Stimulated activated CD4-positive, alpha-beta T cell treated with anti-CD3 and anti-CD28 coated beads, Interleukin-12 subunit alpha, Interleukin-12 subunit beta, amount 100 ng/mL, for 24 hours (primary cell): ENCODE measurements at places on chromosomes 5 and 9.

DNA sequence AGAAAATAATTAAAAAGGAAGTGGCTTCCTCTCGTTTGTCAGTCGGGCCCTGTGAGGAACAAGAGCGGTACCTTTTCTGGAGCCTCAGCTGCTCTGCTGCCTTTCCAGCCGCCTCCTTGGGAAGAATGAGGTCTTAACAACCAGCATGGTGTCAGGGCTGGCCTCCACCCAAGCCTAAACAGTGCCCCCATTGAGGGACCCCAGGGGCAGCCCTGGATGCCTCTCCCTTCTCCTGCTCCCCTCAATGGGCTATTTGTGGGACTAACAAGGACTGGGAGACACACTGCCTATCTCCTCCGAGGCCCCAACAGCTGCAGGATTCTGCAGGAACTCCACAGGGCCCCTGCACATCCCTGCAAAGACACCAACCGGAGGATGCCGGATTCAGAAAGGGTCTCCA is 155.4 kb upstream of the MAP3K1 start:
- no peak for DNase-seq

DNA sequence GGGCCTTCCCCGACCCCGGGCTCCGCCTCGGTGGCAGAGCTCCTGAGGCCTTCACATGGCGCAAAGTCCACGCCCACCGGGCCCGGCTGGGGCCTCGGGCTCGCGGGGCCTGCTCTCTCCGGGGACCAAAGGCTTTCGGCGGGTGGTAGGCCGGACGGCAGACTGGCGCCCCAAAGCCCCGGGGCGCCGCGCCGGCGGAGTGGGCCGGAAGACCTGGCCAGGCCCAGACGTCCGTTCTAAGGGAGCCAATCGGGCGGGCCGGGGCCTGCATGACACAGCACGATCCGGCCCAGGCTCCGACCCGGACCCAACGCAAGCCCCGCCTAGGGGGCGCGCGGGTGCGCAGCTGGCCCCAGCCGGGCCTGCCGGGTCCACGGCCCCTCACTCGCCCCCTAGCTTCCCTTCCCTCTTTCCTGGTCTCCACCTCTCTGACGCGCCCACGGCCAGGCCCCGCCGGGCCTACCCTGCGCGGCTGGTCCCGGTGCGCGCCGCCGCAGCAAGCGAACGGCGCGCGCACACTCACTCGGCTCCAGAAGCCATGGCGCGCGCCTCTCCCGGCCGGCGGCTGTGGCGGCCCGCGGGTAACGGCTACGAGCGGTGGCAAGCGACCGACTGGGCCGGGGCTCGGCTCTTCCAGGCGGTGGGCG is 488 bp downstream of the VCP start:
- peak; percentile 63 for DNase-seq

GRCh38 chr5:54753034-54753433 is 232.4 kb downstream of the ESM1 start:
- no peak for DNase-seq

DNA sequence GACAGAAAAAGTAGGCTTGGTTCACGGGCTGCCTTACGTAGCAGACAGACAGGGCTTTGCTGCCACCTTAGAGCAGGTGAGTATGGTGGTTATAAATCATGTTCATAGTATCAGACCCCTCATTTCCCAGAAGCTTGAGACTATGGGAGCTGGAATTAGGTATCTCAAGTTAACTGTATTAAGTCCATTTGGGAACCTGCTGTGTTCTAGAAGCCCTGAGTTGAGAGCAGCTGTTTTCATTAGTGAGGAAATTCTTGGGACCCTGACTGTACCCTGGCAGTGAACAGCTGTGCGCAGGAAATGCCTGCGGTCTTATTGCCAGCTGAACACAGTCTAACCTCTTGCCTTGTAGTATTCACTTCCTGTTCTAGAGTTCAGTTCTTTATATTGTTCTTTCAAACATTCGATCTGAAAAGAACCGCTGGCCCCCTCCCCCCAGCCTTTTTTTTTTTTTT is 29.8 kb downstream of the UGCG start:
- peak; percentile 19 for DNase-seq

- peak; percentile 11 for DNase-seq
Measured at GRCh38 chr9:89919171-89919681, 314.4 kb downstream of the GADD45G start.

DNA sequence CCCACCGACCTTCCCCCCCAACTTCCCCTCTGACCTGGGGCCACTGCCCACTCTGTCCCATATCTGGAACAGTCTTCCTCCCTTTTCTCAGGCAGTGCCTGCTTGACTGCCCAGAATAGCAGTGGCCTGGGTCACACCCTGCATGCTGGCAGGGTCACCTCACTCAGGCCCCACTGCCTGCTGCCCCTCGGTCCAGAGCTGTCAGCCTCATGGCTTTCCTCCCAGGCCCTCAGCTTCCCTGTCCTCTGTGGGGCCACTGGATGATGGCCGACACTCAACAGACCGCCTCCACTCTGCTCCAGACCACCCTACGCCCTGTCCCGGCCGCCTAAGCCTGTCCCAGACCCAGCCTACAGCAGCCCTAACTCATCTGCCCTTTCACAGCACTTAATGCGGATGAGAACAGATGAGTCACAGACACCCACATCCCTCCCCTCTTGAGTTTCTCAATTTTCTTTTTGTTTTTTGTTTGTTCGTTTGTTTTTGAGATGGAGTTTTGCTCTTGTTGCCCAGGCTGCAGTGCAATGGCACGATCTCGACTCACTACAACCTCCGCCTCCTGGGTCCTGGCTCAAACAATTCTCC is 5.9 kb downstream of the PNPLA7 start:
- no peak for DNase-seq

DNA sequence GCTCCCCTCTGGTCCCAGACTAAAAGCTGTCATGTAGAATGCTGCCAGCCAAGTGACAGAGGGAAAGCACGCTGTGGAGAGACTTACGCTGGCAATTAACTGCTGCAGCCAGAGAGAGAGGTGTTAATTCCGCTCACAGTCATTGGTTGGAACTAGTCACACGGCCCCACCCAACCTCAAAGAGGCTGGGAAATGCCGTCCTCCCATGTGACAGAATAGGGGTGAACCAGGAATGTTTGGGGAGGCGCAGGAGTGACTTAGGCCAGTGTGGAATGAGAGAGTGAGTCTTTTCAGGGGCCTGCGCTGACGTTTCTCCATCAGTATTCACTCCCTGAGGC is 87.6 kb downstream of the AMBP start:
- DNase-seq: no peak

GRCh38 chr5:42591015-42591414 is 165.6 kb upstream of the CCDC152 start:
- no peak for DNase-seq

DNA sequence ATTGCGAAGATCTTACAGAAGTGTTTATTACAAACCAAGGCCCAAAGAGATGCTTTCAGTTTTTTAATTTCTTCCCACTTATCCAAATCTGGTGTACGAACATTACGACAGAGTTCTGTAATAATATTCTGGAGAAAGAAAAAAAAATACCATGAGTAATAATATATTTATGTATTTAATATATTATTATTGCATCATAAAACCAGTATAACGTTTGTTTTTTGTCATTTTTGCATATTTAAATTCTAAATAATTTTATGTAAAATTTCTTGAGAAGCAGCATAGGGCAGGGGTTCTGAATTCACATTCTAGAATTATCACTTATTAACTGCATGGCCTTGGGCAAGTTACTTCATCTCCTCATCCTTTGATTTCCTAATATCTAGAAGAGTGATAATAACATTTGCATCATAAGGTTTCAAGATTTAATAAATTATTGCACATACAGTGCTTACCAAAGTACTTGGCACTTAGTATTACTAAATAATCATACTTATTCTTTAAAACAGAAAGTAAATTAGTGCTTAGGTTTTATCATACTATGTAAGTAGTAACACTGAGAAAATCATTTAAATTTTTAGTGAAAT is 107.7 kb downstream of the OSMR start:
- no peak for DNase-seq

DNA sequence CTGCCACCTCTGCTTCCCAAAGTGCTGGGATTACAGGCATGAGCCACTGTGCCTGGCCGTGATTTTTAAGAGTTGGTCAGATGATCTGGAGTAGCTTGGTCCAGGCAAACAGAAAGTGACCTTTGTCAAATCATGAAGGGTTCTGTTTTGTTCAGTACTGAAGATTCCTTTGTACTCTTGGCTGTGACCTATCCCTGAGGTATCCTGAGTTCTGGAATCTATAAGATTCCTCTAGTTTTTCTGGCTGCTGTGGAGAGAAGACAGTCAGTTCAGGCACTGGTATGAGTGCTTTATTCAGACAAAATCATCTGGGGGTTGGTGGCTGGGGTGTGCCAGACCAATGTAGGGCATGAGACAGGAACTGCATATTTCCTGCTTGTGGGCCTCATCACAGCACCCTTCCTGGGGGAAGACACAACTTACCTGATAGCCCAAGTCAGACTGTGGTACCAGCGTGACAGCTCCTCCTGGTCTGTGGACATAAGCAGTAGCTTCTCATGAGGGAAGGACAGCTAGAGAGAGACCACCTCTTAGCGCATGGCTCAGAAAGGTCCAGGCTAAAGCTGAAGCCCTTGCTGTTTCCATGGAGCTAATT is 3.1 kb downstream of the ARHGEF39 start:
- DNase-seq: no peak

- no peak for DNase-seq
Measured at GRCh38 chr5:28430565-28431178, 1392.3 kb upstream of the CDH9 start.

- no peak for DNase-seq
Measured at GRCh38 chr5:141681695-141682641, at the start of gene ARAP3. ARAP3 (minus strand) TSS chr5:141682230; CDS start chr5:141680486, 1,744 bp downstream.

DNA sequence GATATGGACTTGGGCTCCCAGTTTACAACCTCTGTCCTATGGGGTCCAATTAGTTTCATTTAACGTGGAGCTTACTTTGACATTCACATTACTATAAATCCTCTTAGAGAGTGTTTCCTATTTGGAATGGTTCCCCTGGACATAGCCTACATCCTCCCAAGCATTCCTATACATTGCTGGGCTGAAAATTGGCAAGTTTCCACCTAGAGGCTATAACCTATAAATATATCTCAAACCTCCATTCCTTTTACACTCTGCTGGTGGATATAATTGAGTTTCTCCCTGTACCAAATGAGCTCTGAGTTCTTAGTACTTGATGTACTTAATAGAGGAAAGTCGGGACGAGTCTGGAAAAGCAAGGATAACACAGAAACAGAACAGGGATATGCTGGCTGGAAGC is 172.8 kb downstream of the ASTN2 start:
- DNase-seq: no peak

GRCh38 chr5:156394642-156395305 is 67.8 kb downstream of the SGCD start:
- no peak for DNase-seq

GRCh38 chr5:158152136-158152535 is 293.2 kb upstream of the CLINT1 start:
- no peak for DNase-seq

- no peak for DNase-seq
Measured at GRCh38 chr9:76302947-76303550, 91.2 kb downstream of the RFK start.

GRCh38 chr5:43309637-43310036 is 3.6 kb downstream of the HMGCS1 start:
- no peak for DNase-seq

- no peak for DNase-seq
Measured at GRCh38 chr5:79191457-79191856, 44.5 kb upstream of the JMY start.

DNA sequence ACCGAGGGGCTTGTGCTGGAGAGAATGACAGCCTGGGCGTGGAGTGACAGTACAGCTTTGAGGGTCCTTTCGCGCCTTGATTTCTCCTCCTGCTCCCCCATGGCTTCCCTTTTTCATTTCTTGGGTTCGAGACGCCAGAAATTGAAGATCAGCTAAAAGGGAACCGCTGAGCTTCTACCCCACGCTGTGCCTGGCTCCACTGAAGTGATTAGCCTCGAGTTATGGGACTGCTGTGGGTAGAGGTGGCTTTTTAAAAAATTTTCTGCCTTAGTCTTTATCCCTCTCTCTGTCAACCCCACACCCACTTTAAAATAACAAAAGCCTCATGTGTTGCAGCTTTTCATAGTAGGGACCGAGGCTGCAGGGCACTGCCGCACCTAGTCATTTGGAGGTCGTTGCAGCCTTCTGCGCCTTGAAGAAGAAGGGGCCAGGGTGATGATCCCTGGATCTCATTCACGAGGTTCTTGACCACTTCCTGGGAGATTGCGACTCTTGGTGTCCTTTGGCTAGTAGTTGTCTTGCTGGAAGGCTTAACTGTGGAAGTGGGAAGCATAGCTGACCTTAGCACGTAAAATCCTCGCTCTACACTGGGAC is 603 bp downstream of the PPIP5K2 start:
- no peak for DNase-seq

- no peak for DNase-seq
Measured at GRCh38 chr5:77990020-77990419, 213.9 kb upstream of the TBCA start.

GRCh38 chr5:178577376-178577839 is 12.8 kb downstream of the COL23A1 start:
- DNase-seq: no peak

DNA sequence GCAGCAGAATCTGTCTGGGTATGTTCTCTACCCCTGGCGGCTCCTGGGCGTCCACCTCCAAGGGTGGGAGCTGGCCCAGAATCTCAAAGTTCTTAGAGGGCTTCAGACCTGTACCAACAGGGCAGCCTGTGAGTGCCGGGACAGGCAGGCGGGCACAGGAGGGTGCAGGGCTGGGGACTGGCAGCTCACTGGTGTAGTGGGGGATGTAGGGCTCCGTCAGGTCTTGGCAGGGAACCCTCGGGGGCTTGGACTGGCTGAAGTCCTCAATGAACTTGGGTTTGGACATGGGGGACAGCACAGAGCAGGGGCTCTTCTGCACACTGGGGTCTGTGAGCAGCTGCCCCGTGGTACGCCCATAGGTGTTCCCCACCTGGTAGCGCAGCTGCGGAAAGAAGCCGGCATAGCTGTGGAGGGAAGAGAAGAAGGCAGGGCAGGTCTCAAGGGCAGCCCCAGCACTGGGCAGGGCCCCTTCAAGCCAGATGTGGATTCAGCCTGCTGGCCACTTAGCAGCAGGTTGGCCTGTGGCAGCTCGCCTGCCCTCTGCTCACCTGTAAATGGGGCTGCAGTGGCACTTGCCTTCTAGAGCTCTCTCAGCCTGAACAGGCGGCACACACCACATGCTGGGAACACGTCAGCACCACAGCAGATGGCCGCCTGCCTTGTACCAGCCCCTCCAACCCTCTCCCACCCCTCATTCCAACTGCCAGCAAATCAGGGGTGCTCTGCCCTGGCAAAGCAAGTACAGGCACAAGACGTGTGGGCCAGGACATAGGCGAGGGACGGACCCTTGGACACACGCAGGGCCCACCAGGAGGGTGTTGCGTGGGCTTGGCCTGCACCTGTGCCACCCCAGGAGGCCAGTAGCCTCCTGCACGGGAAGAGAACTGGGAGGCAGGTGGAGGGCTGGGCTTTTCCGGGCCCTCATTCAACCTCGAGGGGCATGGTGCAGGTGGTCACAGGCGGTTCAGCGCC is 4.6 kb downstream of the TUBB4B start:
- DNase-seq: no peak
